ENCODE measurements at places on chromosomes 12 and 14.

DNA sequence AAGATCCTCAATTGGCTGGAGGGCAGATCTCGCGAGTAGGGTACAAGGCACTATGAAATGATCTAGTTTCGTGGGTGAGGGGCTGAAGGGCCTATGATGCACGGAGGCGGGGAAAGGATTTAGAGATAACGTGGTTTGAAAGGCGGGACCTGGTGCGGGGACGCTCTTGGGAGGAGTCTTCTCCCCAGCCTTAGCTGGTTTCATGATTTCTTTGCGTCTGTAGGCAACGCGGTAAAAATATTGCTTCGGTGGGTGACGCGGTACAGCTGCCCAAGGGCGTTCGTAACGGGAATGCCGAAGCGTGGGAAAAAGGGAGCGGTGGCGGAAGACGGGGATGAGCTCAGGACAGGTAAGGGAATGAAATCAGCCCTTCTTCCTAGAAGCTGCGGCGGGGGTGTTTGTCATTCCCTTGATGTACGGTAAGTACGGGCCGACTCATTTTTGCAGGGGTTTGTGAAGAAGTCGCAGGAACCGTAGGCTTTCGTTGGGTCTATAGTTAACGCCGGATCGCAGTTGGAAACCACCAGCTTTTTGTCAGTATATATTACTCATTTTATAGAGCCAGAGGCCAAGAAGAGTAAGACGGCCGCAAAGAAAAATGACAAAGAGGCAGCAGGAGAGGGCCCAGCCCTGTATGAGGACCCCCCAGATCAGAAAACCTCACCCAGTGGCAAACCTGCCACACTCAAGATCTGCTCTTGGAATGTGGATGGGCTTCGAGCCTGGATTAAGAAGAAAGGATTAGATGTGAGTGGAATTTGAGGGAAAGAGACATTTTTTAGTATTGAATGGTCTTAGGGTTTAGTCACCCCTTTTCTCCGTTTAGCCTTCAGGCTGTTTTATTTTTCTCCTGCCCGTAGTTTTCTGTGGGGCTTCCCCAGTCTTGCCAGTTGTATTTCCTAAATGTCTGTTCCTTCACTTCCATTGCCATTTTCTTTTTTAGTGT, 602 bp downstream of the APEX1 start:
- peak; percentile 91 for DNase-seq

DNA sequence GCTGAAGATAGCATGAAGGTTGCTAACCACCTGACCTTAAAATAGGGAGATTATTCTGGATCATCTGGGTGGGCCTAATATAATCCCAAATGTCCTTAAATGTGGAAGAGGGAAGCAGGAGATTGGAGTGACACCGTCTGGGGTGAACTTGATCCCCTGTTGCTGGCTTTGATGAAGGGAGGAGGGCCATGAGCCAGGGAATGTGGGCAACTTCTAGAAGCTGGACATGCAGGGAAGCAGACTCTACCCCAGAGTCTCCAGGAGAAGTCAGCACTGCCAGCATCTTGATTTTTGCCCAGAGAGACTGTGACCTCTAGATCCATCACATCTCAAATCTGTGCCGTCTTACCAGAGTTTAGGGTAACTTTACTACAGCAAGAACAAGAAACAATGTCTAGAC, 9.2 kb upstream of the KRT5 start:
- DNase-seq = no peak

DNA sequence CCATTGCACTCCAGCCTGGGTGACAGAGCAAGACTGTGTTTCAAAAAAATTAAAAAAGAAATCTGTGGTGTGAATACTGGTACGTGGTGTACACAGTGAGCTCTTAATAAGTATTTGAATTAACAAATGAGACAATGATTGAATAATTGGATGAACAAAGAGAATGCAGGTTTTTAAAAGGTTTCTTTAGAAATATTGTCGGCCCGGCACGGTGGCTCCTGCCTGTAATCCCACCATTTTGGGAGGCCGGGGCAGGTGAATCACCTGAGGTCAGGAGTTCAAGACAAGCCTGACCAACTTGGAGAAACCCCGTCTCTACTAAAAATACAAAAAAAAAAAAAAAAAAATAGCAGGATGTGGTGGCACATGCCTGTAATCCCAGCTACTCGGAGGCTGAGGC, 6.6 kb downstream of the HIF1A start:
- peak; percentile 8 for DNase-seq

- DNase-seq = no peak
Measured at GRCh38 chr14:65604936-65605335, 192.4 kb downstream of the FUT8 start.

DNA sequence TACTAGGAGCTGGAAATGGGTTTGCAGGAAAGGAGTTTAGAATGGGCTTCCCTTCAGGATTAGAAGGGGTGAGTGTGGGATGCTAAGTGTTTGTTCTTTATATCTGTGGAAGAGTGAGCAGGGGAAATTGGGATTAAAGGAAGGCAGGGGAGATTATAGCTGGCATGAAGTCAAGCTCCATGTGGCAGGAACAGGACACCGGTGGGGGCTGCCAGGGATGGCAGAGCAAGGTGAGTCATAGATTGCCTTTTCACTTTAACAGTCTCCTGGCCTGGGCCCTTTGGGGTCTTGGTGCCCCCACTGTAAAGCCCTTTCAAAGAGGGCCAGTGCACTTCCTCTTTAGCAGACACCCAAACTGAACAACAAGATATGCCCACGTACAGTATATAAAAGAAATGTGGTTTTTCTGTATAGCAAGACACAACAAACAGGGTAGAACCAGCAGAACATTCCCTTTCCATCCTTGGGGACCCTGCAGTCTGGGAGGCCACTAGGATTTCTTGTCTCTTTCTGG, 23.1 kb upstream of the FBXO21 start:
- no peak for DNase-seq

GRCh38 chr14:24695265-24696241, 61.6 kb upstream of the GZMB start:
- DNase-seq = no peak

GRCh38 chr14:40345334-40345733, 913.1 kb upstream of the FBXO33 start:
- DNase-seq = no peak

DNA sequence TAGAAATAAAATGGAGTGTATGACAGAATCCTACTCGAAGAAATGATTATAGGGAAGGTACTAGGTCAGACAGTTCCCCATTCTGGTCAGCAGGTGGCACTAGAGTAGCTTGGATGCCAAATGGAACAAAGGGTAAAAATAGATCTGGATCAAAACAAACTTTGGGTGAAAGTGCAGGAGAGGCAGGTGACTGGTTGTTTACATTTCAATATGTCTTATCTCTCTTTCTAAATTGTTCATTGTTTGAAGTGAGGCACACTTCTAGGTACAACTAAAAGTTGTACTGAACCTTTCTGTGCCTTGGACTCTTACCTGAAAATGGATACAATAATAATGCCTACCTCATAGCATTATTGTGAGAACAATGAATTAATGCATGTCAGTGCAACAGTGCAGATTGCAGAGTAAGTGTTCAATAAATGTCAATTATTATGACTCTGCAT, 62.0 kb upstream of the OSBPL8 start:
- peak; percentile 86 for DNase-seq

GRCh38 chr12:107091381-107091780, 2.0 kb downstream of the CRY1 start:
- peak; percentile 48 for DNase-seq

DNA sequence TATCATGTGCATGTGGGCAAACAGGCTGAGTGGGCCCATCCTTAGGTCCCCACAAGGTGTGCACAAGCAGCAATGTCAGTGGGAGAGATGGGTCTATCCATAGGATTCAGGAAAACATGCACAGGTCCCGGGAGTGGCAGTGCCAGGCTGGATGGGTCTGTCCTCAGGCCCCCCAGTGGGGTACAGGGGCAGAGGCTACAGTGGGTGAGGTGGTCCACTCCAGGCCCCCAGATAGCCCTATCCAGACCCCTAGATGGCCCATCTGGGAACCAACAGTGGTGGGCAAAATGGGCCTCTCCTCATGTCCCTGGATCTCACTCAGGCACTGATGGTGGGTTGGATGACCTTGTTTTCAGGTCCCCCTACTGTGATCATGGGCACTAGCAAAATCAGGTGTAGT, 277.8 kb upstream of the SYT1 start:
- no peak for DNase-seq

- DNase-seq = no peak
Measured at GRCh38 chr12:112431965-112432364, 13.2 kb downstream of the PTPN11 start.

DNA sequence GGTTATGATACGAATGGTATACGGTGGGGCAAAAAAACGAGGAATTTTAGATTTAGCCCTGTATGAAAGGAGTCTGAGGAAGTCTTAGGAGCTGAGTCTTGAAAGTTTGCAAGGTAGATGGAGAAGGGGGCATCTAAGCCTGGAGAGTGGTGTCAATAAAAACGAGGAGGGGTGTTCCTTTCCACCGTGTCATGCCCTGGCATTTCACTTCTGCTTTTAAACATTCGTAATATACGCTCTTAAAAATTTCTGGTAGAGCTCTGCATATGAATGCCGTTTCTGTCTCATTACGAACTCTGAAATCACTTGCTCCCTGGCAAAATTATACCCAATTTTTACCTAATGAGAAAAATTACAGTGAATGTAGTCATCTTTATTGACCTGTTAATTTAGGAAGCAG, 170.2 kb downstream of the ERC1 start:
- no peak for DNase-seq

GRCh38 chr14:33842299-33842698, 108.6 kb downstream of the EGLN3 start:
- peak; percentile 4 for DNase-seq

GRCh38 chr12:120771097-120771496, 45.5 kb downstream of the ACADS start:
- DNase-seq = no peak

DNA sequence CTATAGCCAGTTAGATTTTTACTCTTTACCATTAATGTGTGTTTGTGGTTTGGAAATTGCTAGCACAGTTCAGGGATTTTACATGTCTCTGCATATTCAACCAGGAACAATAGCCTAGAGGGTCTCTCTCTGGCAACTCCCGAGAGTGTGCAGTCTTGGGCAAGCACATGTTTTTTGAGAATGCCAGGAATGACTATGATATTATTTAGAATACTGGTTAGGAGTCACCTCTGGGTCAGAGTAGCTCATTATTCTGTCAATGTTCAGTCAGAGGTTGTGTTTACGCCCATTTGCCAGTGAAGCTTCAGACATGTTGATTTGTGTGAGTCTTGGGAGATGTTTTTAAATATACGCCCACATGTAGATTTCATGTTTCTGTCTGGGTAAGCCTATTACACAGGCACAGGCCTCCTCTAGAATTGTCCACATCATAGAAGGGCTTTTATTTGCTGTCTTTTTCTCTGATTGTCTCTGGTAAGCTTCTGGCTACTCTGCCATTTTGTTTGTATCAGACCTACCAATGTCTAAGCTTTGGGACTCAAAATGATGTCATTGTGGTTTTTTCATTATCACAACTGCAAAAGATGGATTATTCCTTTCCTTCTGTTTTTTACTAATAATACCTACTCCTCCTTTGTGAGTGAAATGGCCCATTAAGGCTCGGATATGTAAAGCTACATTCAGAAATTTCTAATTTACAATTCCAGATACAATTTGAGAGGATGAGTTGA, 203.1 kb upstream of the PPFIA2 start:
- no peak for DNase-seq

- DNase-seq = peak; percentile 96
Measured at GRCh38 chr12:124422570-124423523, 128.0 kb downstream of the RFLNA start.

DNA sequence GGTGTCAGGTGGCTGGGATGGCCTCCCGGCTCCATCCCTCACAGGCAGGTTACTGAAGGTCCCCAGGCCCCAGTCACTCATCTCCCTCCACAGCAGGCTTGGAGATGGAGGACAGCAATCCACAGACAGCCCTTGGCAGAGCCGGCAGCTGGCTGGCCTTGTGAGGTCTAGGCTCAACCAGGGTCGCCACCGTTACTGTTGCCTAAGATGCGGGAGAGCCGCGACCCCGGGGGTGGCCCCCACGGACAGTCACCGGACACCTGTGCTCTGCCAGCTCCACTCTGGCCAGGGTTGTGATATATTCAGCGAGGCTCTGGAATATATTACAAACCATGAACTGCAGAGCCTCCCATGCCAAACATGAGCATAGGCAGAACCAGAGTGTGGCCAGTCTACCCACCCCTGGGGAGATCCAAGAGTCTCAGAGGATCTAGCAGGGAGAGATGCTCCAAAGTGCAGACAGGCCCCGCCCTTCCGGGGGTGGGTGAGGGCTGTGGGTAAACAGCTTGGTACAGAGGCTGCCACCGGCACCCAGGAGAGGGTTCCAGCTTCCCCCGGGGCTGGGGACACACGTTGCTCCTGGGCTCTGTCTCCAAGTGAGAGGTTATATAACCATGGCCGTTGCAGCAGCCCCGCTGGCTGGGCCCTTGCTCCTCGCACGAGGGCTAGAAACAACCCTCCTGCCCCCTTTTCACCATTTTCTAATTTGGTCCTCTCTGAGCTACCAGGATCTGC, 55.9 kb upstream of the DIO3 start:
- no peak for DNase-seq

DNA sequence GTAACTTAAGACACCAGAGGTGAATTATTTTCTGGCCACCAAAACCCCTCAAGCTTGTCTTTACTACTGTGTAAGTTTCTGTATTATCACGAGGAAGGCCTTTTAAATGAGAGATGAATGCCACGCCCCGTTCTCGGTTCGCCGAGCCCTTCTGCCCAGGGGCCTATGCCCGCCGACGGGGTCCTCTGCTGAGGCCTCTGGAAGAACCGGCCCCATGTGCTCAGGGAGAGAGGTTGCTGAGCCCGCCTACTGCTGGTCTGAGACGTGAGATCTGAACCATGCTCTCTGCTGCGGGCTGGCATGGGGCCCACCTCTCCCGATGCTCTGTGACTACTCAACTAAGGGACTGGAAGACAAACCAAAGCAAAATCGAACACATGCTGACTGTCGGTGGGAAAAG, 21.0 kb downstream of the AMN start:
- no peak for DNase-seq

DNA sequence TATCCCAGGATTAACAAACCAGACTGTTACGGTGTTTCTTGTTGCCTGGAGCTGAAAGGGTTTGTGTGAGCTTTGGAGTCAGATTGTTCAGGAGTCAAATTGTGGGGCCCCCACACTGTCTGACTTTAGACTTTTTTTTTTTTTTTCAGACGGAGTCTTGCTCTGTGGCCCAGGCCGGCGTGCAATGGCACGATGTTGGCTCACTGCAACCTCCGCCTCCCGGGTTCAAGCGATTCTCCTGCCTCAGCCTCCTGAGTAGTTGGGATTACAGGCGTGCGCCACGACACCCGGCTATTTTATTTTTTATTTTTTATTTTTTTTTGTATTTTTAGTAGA, 847 bp downstream of the TSFM start:
- no peak for DNase-seq

- no peak for DNase-seq
Measured at GRCh38 chr12:68012712-68013111, 23.5 kb downstream of the IFNG-AS1 start.
